Cerebellar nuclear complex (tissue), 1 donor: ENCODE measurements at places on chromosomes 1 and 21.

DNA sequence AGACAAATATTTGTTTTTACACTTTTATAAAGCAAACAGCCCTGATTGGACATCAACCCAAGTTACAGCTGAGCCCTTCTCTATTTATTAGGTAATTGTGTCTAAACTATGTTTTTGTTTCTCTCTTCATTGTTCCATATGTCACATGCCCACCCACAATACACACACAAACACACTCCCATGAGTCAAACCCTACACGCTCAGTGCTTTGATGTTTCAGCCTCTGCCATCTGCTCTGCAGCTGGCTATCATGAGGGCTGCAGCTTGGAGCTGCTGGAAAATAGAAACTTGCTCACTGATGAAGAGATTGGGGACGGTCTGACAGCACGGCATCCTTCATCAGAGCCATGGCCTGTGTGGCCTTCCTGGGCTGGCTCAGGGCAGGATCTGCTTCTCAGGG lies 41.7 kb downstream of the PSMG1 start:
- no peak for DNase-seq

DNA sequence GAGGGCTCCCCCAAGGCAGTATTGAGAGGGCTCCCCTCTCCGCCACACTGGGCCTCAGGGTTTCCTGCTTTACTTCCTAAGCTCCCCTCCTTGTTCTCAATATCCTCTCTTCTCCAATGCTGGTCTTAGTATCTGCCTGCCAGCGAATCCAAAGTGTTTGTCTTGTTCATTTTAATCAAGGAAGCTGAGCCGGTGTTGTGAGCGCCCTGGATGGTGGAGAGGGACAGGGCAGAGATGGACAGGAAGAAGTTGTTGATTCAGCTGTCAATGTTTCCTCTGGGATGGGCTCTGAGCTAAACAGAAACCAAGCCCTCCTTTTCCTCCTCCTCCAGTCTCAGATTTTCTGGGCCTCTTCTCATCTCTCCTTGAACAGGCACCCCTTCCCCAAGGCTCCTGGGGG lies 5.4 kb downstream of the OLFML3 start:
- no peak for DNase-seq

GRCh38 chr1:245715291-245715701 lies 560.5 kb downstream of the KIF26B start:
- no peak for DNase-seq

DNA sequence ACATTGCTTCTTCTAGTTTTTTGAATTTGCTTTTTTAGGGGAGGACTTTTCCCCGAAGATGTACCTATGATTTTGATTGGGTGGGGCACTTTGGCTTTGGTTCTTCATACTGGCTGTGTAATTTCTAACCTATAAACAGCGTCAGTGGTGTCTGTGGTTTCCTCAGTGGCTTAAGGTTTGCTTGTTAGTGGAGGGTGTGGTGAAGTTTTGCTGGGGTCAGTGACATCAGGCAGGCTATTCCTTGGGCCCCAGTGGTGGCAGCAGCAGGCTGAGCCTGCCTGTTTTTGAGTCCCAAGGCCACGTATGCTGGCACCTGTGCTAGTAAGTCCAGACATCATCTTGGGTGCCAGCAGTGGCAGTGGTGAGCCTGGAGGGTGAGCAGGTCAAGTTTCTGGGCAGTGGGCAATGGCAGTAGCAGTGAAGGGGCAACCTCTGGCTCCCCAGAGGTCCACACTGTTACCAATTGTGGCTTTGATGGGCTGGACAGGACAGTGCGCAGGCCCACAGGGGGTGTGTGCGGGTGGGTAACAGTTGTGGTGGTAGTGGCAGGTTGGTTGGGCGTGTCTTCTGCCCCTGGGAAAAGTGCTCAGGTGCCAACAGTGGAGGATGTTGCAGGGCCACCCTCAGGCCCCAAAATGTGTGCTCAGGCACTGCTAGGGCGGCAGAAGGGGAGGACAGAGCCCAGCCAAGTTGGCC lies 54.9 kb upstream of the B3GALT2 start:
- no peak for DNase-seq

DNA sequence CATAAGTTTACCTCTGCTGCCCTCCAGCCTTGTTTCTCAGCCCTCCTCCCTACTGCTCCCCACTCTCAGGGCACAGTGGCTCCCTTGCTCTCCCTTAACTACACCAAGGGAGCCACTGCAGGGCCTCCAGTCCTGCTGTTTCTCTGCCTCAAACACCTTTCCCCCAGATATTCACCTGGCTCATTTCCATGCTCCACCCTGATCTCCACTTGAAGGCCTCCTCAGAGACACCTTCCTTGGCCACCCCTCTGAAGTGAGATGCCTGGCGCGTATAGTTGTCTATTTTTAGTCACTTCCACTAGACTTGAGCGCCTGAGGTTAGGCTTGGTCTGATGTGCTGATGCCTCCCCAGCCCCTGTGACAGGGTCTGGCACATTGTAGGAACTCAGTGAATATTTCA lies 34.9 kb downstream of the SEC16B start:
- DNase-seq, result no peak

GRCh38 chr1:107545056-107545577 lies 404.3 kb downstream of the NTNG1 start:
- DNase-seq, result no peak

DNA sequence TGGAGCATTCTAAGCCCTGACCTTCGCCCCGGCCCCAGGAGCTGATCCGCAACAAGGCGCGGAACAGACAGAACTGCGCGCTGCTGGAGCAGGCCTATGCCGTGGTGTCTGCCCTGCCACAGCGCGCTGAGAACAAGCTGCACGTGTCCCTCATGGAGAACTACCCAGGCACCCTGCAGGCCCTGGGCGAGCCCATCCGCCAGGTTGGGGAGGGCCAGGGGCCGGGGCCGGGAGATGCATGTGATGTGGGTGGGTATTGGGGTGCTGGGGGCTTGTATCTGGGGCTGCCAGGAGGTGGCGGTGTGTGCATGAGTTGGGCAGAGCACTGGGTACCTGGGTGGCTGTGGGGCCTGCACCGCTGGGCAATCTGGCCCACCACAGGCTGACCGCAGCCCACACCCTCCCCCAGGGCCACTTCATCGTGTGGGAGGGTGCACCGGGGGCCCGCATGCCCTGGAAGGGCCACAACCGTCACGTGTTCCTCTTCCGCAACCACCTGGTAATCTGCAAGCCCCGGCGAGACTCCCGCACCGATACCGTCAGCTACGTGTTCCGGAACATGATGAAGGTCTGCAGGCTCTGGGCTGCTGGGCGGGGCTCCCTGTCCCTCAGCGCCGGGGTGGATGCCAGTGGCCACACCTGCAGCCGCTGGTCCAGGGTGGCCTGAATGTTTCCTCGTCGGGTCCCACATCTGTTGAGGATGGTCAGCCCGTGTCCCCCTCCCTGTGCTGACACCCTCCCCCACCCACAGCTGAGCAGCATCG lies 65.8 kb downstream of the TRIM11 start:
- no peak for DNase-seq

- DNase-seq, result no peak
Measured at GRCh38 chr1:43830802-43831201, 102.8 kb upstream of the ARTN start.

DNA sequence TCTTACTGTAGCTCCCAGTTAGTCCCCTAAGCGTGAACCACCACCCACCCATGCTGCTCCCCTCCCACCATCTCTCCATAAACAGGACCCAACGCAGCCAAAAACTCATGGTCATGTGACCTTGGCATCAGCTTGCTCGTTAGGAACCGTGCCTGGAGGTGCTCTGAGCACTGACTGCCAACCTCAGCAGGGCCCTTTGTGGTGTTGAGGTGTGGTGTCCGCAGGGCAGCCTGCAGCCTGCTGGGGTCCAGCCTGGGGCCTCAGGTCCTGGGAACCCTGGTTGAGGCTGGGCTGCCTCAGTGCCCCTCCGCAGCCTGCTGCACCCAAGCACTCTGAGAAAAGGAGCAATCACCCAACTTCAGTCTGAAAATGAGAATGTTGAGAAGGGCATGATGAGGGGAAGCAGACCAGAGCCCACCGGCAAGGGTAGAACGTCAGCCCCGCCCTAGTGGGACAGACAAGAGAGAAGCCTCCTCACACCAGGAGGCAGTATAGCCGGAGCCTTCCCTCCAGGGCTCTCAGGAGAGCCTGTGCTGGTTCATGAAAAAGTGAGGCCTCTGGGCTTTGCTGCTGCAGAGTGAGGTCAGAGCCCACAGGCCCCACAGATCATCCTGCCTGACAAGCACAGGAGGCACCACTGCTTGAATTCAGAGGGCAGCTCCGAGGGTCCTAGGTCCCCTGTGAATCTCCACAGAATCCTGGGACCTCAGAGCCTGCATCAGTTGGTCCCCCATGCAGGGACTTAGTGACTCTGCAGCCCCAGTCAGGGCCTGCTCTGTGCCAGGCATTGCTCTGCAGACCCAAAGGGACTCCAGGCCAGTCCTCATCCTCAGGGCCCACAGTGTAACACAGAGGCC lies 4.9 kb upstream of the COL6A2 start:
- DNase-seq, result no peak

GRCh38 chr1:52057255-52057654 lies 1.2 kb downstream of the BTF3L4 start:
- no peak for DNase-seq

DNA sequence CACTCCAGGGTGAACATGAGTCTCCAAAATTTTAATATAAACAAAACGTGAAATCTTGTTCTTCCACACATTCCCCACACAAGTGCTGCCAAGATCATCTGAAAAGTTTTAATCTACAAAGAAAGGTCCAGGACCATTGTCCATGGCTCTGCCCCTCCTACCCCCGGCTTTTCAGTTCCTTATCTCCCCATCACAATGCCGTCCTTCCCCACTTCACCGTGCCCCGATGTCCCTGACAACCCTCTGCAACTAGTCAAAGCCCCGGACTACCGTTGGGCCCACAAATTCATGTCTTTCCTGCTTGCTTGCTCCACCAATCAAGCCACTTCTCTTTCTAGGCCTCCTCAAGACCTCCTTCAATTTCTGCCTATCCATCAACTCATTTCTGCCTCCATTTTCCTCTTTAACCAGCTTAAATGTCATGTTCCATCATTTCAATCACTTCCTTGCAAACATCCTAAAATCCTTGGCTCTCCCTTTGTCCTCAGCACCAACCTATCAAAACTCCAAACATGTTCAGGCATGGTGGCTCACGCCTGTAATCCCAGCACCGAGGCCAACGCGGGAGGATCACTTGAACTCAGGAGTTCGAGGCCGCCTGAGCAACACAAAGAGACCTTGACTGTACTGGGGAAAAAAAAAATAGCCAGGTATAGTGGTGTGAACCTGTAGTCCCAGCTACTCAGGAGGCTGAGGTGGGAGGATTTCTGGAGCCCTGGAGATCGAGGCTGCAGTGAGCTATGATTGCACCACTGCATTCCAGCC lies 14.0 kb upstream of the BMP8B start:
- DNase-seq, result no peak
